ENCODE measurements at places on chromosomes 4 and X.

- DNase-seq = no peak
Measured at GRCh38 chrX:46727441-46727840, 31.5 kb downstream of the SLC9A7 start.

DNA sequence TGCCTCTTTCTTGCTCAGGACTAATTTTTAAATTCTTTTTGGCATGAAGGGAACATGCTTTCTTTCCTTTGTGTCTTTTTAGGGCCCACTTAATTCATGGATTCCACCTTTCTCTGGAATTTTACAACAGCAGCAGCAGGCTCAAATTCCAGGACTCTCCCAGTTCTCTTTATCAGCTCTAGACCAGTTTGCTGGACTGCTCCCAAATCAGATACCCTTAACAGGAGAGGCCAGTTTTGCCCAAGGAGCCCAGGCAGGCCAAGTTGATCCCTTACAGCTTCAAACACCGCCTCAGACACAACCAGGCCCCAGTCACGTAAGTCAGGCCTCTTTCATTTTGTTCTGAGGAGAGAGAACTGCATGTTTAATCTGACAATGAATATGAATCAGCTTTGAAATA, 2.3 kb downstream of the ODAM start:
- DNase-seq = no peak

DNA sequence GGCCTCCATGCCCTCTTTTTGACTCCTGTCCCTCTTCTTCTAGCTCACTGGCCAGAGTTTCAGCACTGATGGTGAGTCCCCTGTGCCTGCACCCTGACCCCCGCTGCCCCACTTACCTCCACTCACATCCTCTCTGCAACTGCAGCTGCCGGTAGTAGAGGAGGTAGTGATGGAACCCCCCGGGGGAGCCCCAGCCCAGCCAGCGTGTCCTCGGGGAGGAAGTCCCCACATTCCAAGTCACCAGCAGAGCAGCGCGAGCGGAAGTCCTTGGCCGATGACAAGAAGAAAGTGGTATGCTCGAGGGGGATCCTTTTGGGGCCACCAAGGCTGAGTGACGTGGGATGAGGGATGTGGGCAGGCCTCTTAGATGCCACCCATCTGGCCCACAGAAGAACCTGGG, 5.8 kb downstream of the ARAF start:
- no peak for DNase-seq

DNA sequence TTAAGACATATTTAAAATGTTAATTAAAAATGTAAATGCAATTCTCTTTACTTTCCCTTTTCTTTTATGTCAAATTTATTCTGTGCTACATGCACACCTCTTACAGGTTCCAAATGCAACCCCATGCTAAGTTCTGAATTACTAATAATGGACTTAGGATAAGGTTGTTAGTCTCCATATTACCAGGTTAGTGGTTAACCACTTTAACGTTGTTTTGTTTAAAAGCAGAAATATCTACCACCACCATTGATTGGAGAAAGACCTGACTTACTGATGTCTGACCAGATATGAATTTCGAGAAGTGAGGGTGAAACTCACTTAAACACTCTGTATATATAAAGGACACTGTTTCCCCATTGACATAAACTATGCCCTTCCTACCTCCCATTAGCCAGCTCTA, 6.9 kb upstream of the TRPC3 start:
- no peak for DNase-seq
